ENCODE measurements at places on chromosomes 1 and 21.

GRCh38 chr1:108639899-108640560 is 20.9 kb downstream of the HENMT1 start:
- no peak for DNase-seq

DNA sequence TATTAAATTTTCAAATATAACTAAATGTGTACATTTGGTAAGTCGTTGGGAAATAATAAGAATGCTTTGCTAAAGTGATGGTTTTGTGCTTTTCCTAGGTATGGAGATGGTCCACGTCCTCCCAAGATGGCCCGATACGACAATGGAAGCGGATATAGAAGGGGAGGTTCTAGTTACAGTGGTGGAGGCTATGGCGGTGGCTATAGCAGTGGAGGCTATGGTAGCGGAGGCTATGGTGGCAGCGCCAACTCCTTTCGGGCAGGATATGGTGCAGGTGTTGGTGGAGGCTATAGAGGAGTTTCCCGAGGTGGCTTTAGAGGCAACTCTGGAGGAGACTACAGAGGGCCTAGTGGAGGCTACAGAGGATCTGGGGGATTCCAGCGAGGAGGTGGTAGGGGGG is 47.8 kb downstream of the DHX9 start:
- no peak for DNase-seq

DNA sequence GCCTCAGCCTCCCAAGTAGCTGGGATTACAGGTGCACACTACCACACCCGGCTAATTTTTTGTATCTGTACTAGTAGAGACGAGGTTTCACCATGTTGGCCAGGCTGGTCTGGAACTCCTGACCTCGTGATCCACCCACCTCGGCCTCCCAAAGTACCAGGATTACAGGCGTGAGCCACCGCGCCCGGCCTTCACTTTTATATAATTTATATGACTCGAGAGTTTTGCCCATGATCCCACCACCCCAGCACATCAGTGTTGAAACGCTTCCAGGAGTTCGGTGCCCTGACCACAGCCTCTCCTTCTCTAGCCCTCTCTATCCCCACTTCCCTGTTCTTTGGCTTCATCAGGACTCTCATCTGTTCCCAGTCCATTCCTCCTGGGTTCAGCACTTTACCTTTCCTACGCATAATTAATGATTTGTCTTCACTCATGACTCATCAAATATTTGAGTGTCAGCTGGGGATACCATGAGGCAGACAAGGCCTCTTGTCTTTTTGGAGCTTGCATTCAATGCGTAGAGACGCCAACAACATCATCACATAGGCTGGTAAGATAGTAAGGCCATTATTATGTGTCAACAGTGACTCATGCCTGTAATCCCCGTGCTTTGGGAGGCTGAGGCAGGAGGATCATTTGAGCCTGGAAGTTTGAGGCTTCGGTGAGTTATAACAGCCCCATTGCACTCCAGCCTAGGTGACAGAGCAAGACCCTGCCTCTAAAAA is 1.4 kb downstream of the PMF1 start:
- DNase-seq, result no peak

DNA sequence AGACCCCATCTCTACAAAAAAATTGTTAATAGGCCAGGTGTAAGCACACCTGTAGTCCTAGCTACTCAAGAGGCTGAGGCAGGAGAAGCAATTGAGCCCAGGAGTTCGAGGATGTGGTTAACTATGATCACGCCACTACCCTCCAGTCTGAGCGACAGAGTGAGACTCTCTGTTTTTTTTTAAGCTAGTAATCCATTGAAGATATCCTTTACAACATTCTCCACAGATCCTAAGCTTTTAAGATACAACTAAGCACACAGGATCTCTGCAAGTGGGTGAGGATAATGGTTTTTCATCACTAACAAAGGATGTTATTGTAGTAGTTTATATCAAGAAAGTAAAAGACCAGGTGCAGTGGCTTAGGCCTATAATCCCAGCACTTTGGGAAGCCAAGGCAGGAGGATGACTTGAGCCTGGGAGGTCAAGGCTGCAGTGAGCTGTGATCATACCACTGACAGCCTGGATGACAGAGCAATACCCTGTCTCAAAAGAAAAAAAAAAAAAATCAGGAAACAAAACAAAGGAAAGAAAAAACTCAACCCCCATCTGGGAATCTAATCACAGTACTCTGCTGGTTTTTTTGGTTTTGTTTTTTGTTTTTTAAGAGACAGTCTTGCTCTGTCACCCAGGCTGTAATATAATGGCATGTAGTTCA is 166.1 kb downstream of the RERE start:
- DNase-seq, result no peak

DNA sequence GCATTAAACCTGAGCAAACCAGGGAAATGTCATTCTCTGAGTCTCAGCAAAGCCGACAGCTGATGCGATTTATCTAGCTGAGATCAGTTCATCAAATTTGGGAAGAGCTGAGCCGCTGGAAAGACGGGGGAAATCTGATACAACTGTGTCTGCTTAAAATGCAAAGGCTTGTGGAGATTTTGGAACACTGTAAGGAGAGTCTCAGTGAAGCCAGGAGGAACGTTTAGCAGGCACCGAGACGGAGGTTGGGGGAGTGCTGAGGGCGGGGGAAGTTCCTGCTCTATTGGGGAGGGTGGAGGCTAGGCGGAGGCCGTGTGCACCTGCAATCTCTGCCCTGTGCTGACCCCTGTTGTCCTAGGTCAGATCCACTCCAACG is 143.2 kb upstream of the CSF3R start:
- no peak for DNase-seq

GRCh38 chr1:30409476-30410152 is 313.8 kb downstream of the MATN1 start:
- no peak for DNase-seq

- DNase-seq, result no peak
Measured at GRCh38 chr1:10796029-10796944, at the start of gene CASZ1. CASZ1 (minus strand) TSS chr1:10796646; CDS start chr1:10693889, 102,757 bp downstream.

DNA sequence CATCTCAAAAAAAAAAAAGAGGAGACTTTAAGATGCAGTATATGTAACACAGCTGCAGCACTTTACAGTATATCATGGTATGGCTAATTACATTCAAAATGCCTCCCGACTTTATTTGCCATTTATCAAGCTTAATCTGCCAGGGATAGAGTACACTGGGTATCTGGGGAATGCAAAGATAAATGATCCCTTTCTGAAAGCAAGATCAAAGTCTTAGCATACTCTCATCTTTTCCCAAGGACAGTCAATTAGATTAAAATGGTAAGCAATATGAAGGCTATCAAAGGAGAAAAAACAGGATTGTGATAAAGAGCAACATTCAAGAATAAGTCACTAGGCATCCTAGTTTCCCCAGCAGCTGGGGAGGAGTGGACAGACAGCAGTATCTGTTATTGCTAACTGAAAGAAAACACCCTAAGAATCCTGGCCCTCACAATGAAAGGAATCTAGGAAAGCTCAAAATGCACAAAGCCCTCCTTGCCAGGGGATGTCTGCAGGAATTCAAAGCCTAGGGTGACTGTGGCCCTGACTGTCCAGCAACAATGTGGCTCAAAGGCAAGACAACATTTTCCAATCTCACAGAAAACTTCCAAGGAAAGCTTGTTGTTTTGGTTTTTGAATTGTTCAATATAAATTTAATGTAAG is 56.7 kb upstream of the RAP1GAP start:
- no peak for DNase-seq

DNA sequence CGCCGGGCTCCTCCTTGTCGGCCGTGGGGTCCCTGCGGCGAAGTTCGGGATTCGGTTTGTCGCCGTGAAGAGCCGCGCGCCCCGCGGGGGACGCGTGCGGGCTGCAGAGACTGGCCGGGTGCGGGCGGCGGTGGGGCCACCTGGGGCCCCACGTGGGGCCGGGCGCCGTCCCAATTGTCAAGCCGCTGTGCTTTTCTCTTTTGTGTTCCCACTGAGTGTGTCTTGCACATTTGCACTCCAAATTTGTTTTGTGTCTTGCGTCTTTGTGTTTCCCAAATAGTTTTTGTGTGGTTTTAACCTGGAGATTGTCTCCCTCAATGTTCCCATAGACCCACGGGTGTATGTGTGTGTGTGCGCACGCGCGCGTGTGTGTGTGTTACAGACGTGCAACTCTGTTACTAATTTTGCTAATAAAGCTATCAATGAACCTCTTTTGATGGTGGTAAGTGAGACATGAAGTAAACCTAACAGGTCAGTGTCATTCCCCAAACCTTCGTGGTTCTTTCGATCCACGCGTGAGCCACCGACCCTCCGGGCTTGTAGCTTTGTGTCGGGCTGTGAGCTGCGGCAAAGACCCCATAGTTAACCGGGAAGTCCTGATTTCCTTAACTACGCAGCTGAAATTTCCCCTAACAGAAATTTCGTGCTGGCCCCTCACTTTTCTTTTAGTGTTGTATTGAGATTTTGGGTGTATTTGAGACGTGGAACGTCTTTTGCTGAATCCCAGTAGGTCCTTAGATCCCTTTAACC is 708 bp downstream of the PRDM2 start:
- peak; percentile 12 for DNase-seq

DNA sequence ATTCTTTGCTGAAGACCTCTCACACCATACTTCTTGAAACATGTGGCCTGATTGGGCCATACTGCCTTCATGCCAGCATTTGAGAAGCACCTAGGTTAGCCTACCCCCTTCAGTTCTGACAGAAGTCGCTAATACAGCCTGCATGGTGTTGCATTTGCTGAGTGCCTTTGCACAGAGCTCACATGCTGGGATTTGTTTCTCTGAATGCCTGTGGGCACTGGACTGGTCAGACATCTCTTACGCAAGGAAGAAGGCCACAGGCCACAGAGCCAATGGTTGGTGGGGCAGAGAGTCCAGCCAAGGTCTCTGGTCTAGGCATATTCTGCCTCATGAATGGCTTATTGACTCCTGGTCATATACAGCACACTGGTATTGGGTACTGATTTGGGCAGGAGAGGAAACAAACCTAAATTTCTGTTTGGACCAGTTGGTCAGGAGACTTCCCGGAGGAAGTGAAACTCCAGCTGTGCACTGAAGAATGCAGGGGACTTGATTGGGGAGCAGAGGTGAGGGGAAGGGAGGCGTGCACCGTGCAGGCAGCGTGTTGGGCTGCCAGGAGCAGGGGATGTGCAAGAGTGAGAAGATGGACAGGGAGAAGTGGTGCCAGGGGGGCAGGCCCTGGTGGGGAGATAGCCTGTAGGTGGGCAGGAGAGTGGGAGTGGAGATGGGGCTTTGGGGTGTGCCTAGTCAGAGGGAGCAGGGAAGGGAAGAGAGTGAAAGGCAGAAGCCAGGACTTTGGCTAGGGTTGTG is 18.1 kb downstream of the URB2 start:
- no peak for DNase-seq

DNA sequence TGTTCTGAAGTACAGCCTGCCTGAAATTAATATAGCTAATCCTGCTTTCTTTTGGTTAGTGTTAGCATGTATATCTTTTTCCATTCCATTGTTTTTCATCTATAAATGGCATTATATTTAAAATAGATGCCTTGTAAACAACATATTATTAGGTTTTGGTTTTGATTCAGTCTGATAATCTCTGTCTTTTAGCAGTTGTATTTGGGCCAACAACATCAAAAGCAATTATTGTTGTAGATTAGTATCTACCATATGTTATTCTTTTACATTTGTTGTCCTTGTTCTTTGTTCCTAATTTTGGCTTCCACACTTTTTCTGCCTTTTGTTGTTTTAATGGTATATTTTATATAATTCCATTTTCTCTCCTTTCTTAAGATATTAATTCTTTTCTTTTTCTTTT is 678.2 kb upstream of the PRMT6 start:
- DNase-seq, result no peak

DNA sequence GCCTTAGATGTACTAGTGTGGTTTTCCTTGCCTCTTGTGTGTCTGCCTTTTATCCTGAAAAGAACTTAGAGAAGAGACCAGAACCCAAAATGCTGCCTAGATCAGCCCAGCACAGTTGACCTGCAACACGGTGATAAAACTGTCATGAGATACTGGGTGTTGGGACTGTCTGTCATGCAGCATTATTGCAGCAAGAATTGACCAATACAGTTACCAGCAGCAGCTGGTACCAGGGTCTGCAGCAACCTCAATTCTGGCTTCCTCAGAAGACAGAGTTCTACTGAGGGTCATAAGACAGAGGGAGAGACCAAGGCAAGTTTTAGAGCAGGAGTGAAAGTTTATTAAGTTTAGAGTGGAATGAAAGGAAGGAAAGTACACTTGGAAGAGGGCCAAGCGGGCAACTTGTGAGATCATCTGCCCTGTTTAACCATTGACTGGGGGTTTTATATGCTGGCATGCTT is 182.0 kb downstream of the DYRK1A start:
- no peak for DNase-seq

DNA sequence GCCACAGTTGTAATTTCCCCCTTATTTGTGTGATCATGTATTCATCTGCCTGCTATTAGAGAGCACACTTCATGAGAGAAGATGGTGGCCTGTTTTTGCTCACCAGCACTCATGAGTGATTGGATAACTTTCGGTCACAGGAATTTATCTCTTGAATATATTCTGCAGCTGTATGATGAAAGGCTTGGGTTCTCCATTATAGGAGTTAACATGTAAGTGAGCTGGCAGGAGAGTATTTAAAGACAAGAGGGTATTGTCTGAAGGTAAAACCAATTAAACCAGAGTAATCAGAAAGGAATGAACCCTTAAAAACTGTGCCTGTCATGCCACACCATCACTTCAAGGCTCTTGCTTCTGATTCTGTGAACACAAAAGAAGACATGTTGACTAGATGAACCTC is 574.9 kb upstream of the CAMK1G start:
- no peak for DNase-seq

DNA sequence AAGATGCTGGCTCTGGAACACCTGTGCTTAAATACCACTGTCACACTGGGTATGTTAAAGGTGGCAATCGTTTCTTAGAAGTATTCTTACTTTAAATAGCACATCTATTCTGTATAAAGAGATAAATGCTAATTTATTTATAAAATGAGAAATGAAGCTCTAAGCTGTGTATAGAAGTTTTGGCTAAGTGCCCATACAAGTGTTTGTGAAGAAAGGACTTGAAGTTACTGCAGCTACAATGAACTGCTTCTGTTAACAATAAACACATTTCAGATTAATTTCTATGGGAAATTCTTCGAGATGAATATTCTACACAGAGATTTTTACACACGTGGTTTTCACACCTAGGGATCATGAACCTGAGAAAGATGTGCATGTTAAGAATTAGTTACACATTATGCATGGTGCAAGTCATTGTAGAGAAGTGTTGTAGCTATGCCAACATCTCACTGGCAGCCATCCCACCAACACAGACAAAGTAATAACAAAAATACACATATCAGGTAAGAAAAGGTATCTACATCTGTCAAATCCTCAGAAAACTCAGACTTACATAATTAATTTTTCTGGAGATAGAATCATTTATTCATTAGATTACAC is 16.2 kb downstream of the COL24A1 start:
- DNase-seq, result no peak

GRCh38 chr21:41957991-41958766 is 4.4 kb upstream of the C2CD2 start:
- no peak for DNase-seq

All from stimulated activated CD4-positive, alpha-beta T cell treated with anti-CD3 and anti-CD28 coated beads, Interleukin-12 subunit alpha, Interleukin-12 subunit beta, amount 100 ng/mL, for 24 hours (primary cell).